SW480 (cell line): ENCODE measurements at places on chromosomes 5 and 9.
A peak's percentile ranks its signal among the peaks of the same experiment; 100 is the strongest.

- DNase-seq = no peak
Observed at GRCh38 chr9:115590011-115590410, 472.1 kb upstream of the TNC start.

- no peak for DNase-seq
Observed at GRCh38 chr5:99033014-99033900, 104.5 kb upstream of the CHD1 start.

DNA sequence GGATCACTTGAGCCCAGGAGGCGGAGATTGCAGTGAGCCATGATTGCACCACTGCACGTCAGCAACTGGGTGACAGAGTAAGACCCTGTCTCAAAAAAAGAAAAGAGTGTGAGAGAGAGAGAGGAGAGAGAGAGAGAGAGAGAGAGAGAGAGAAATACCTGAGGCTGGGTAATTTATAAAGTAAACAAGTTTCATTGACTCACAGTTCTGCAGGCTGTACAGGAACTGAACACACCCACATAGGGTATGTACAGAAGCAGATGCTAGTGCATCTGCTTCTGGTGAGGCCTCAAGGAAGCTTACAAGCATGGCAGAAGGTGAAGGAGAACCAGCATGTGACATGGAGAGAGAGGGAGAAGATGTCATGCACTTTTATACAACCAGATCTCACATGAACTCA, 46.4 kb upstream of the CHD1 start:
- DNase-seq = peak; percentile 46

DNA sequence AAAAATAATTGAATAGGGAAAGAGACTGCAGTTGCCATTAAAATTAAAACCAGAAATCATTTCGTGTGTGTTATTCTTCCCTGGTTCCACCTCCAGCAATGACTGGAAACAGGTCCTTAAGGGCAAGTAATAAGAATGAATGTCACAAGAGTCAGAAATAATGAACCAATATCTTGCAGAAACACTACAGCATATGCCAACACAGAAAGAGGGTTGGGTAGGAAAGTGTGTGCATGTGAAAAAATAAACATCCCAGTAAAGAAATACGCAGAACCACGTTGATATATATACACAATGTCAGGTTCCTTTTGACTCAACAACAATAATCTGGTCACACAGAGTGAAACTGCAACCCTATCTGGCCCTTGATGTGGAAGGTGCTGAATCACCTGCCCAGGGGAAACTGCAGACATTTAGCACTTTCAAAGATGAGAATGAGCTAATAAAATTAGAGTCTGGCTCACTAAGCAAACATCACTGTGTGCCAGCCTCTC, 15.0 kb downstream of the HMHB1 start:
- DNase-seq = peak; percentile 10

GRCh38 chr5:964821-965220, 43.8 kb upstream of the NKD2 start:
- DNase-seq = no peak
